HT-29 (cell line): ENCODE measurements at places on chromosomes 1 and 21.
A peak's percentile ranks its signal among the peaks of the same experiment; 100 is the strongest.

DNA sequence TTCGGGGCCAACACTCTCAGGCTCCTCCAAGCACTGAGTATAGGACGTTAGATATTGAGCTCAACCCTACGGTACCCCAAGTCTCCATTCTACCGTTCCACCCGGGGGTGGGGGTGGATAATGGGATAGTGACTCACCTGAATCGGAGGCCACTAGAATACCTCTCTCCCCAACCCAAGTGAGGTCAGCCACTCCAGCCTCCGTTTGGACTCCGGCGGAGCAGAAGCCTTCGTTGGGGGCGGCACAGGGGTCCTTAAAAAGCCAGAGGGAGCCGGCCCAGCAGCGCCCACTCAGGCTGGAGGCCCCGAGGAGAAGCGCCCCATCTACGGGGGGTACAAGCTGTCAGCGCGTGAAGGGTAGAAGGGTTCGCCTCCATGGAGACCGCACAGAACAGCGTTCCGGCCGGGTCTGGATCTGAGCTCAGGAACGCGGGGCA lies 556 bp downstream of the WDR77 start:
- peak; percentile 39 for DNase-seq

DNA sequence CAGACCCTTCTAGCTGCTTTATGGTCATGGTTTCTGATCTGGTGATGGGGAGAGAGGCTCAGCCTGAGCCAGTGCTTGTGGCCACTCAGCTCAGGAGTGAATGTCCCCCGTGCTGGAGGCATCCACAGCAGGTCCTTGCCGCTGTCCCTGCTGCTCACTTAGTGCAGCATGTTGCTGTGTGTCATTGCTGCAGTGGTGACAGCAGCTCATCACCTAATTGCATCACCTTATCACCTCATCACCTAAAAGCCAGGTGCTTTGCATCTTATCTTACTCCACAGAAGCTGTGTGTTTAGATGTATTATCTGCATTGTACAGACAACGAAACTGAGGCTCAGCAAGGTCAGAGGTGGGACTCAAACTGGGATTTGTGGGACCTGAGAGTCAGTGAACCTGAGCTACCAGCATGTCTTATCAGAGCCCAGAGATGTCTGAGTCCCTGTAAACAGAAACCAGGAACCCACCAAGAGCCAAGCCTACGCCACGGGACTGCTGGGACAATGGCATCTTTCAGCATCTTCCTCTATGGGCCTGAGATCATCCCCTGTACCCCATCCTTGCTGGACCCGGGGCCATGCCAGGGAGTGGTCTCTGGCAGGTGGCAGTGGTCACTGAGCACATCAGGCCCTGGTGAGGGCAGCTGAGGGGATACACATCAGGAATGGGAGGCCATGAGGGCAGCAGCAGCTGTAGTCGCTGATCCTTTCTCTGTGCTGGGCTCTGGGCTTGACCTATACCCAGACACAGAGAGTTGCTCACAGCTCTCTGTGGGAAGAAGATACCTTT lies 6.5 kb downstream of the PODN start:
- no peak for DNase-seq

- no peak for DNase-seq
Observed at GRCh38 chr1:184621260-184621659, 133.4 kb downstream of the EDEM3 start.

DNA sequence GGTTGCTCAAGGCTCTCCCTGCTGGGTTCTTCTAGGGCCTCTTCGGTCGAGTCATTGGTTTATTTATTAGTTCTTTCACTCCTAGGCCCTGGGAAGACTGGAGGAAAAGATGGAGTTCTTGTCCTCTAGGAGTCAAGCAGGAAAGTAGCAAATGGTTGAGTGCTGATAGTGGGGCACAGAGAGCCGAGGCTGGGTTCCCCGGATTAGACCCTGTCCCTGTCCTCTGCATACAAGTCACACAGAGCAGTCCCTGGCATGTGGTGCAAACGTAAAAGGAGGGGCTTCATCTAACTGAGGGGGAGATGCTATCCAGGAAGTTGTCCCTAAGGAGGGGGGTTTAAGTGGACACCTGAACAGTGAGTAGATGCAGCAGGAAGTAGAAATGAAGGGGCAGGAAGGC lies 19.2 kb upstream of the KCNE2 start:
- DNase-seq, result no peak

DNA sequence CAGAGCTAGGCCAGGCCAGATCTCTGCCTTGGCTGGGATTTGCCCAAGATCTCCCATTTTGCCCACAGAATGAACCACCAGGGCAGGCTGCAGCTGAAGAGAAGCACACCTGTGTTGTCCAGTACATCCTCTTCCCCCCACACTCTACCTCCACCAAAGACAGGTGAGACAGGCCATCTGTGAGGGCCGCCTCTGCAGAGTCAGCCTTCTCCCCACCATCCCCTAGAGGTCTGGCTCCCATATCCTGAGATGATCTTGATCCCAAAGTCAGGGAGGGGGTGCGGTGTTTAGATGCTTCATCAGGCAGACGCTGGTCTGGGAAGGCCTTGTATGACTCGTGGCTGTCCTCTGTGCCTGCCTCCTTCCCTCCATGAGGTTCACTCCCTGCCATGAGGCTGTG lies 28.7 kb downstream of the HYI start:
- no peak for DNase-seq

- DNase-seq, result peak; percentile 71
Observed at GRCh38 chr1:211260141-211261107, 1.3 kb downstream of the RCOR3 start.
